ENCODE measurements at places on chromosomes 12 and 14.

DNA sequence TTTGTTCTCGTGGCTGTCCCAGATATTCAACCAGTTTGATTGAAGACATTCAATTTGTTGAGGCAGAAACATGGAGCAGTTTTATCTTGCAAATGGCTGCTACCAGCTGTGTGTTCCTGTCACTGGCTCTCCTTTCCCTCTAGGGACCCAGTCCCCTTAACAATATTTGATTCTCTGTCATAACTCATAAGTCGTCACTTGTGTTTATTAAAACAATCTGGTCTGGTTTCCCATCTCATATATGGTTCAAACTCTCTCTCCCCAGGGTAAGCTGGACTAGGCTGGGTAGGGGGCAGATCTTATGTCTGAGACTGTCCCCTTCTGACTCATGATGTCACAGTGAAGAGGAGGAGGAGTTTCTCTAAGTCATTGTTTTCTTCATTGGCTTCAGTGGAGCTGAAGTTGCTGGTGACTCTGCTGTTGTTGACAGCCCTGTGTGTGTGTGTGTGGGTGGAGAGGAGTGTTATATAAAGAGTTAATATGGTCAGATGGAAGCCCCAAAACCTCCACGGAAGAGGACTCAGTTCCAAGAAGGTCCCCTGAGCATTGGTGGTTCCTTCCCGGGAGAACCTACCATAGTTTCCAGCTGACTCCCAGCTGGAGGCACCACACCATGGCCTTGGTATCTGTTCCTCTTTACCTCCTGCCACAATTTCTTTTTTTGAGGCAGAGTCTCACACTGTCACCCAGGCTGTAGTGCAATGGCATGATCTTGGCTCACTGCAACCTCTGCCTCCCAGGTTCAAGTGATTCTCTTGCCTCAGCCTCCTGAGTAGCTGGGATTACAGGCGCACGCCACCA is 16.1 kb upstream of the GNG2 start:
- no peak for DNase-seq

- no peak for DNase-seq
These were observed 111.3 kb downstream of the KIF26A start for GRCh38 chr14:104249706-104250105.

GRCh38 chr14:50844391-50844790 is 13.4 kb upstream of the NIN start:
- no peak for DNase-seq

DNA sequence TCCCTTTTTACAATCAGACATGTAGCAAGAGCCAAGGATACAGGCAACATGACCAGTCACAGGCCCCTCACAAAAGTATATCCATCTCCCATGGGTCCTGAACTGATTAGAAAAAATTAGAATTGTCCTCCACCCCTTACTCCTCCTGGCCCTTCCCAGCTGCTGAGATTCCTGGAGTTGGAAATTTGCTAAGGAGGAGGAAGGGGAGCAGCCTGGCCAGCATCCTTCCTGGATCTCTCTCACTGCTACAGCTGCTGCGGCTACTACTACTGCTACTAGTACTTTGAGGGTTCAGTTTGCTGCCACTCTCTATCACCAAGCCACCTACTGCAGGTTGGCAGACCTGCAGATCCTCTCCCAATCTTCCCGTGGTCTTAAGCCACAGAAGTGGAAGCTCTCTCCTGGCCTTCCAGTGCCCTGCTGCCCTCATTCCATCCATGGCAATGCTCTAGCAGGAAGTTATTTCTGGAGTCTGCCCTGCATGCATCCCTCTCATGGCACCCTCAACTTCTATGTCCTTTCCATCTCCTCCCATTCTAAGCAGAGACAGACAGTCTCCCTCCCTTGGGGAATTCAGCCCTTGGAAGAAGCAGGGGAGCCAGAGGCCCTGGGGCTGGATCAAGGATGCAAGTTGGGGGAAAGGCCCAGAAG is 1.0 kb downstream of the ITGA7 start:
- DNase-seq = no peak

DNA sequence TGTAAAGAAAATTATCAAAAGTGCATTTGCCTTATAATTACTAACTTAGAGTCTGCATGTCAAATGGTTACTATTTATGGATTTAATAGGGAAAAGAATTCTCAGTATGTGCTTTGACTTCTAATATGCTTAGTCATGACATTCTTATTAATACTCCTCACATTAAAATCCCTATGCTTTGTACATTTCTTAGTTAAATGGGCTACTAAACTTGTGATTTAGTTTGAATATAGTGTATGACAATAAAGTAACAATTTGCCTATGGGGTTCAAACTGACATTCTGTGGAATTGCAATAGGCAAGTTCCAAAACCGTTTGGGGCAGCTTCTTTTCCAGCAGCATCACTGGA is 361.9 kb upstream of the TMTC1 start:
- DNase-seq = no peak

Data from NCI-H774 (cell line).